ENCODE measurements at places on chromosomes 7 and 10.
A peak's percentile ranks its signal among the peaks of the same experiment; 100 is the strongest.

DNA sequence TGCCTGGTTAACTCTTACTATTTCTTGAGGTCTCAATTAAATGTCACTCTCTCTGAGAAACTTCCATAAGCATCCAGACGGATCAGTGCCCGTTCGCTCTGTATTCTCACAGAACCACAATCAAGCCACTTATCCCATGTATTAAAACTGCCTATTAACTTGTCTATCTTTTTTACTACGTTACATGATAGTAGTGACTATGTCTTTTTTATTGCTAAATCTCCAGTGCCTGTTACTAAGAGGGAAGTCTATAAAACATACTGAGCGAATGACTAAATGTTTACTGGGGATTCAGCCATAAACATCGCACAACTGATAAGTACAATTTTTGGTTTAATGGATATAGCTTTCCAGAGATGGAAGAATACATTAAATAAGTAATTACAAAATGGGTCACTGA lies 399.9 kb downstream of the NXPH1 start:
- ATAC-seq: no peak

DNA sequence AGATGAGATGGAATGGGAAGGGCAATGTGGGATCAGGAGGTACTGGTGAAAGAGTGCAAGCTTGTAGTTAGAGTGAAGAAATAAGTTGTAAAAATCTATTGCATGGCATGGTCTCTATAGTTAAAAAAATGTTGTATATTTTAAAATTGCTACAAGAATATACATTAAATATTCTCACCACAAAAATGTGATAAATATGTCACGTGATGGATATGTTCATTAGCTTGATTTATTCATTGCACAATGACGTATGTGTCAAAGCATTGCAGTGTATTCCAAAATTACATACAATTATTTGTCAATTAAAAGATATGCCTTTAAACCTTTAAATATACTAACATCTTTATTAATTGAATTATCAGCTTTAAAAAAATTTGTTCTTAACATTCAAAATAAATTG lies 1607.1 kb downstream of the REEP3 start:
- ATAC-seq: no peak

GRCh38 chr7:52017802-52018679 lies 701.4 kb upstream of the COBL start:
- ATAC-seq: peak; percentile 30

- no peak for ATAC-seq
Measured at GRCh38 chr10:34166823-34167222, 648.3 kb downstream of the PARD3 start.

- no peak for ATAC-seq
Measured at GRCh38 chr10:5589011-5589660, 64.4 kb downstream of the CALML3 start.

DNA sequence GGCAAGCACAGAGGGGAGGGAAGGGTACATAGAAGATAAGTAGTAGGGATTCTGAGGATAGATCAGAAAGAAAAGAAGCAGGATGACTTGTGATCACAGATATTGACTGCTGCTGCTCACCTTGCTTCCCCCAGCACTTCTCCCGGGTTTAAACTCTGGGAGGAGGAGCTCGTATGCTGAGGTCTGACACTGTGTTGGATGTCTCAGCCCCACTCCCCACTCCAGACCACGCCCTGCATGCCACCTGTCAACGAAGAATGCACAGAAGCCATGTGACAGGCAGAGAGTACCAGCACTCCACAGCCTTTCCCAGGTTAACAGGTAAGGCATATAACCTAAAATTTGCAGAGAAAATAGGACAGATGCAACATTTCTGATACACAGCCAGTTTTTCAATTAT lies 388.9 kb downstream of the TNS3 start:
- no peak for ATAC-seq

- no peak for ATAC-seq
Measured at GRCh38 chr7:36742911-36743775, 18.8 kb upstream of the AOAH start.

- no peak for ATAC-seq
Measured at GRCh38 chr10:72333112-72334015, 21.4 kb downstream of the DNAJB12 start.

GRCh38 chr10:101631821-101632475 lies 43.8 kb downstream of the DPCD start:
- ATAC-seq: no peak

GRCh38 chr10:62620491-62620890 lies 184.0 kb upstream of the ADO start:
- no peak for ATAC-seq

- no peak for ATAC-seq
Measured at GRCh38 chr10:69979174-69979573, 73.5 kb upstream of the MACROH2A2 start.

DNA sequence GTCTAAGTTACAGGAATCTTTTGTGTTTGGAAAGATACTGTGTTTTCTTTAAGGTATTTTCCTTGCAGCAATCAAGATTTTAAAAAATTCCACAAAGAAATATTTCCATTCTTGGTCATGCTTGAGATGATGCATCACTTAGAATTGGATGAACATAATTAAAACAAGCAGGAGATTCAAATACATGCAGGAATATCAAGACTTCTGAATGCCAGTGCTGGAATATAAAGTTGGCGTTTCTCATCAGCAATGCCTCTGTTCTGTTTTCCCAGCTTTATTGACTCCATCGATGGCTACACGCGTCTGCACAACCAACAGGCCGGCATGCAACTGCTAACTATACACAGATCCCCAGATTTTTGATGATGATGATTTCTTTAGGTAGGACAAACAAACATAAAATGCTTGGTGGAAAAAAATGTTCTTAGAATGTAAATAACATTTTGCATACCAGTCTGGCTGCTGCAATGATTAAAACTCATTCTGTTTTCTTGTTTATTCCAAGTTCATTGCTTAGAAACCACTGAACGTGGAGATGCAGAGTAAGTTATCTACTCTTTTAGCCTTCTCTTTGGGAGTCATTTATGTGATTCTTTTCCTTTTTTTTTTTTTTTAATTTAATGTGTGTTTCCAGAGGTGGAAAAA lies 91.3 kb upstream of the FAM171A1 start:
- no peak for ATAC-seq

- ATAC-seq: no peak
Measured at GRCh38 chr7:139111811-139112301, 2.3 kb upstream of the ZC3HAV1 start.

GRCh38 chr7:108427766-108428165 lies 28.5 kb downstream of the NRCAM start:
- ATAC-seq: no peak

- ATAC-seq: no peak
Measured at GRCh38 chr7:150997817-150998216, 7.0 kb downstream of the NOS3 start.

DNA sequence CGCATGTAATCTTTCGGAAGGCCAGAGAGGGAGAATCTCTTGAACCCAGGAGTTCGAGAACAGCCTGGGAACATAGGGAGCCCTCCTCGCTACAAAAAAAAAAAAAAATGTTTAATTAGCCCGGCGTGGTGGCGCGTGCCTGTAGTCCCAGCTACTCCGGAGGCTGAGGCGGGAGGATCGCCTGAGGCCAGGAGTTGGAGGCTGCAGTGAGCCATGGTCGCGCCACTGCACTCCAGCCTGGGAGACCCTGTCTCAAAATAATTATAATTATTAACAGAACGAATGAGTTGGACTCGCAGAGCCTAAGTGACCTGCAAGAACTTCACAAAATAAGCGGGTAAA lies 794 bp downstream of the PCGF6 start:
- ATAC-seq: no peak

DNA sequence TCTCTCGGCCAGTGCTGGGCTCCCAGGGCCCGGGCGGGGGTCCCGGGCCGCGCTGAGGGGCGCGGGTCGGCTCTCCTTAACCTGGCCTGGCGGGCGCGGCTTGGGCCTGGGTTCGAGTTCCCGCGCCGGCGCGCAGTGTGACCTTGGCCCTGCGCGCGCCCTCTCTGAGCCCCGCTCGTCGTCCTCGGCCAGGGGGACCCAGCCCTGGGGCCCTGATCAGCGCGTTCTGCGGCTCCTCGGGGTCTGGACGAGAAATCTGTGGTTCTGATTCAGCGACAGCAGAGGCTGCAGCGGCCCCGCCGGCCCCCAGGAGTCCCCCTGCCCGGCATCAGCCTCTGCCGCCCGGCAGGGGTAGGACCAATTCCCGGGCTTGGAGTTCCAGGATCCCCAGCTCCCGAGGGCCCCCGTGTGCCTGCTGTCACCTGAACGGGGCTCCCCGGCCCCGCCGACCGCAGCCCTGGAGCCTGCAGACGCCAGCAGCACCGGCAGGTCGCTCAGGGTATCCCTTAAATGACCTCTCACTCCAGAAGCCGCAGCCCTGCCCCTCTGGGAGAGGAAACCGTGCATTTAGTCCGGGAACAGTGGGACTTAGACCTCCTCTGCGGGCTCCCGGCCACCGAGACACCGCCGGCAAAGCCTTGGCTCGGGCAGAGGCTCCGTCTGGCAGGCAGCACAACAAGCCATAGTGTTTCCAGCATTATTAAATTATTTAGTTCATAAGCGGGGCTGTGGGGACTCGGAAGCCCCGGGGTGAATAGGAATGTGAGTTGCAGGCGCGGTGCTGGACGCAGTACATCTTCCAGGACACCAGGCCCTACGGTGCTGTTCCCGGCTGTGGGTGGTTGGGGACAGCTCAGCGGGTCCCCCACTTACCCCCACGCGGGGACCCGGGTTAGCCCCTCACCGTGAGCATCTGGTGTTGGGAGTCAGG lies 572 bp downstream of the CHST12 start:
- ATAC-seq: peak; percentile 44

GRCh38 chr7:1103789-1104515 lies 16.0 kb downstream of the GPER1 start:
- ATAC-seq: no peak

DNA sequence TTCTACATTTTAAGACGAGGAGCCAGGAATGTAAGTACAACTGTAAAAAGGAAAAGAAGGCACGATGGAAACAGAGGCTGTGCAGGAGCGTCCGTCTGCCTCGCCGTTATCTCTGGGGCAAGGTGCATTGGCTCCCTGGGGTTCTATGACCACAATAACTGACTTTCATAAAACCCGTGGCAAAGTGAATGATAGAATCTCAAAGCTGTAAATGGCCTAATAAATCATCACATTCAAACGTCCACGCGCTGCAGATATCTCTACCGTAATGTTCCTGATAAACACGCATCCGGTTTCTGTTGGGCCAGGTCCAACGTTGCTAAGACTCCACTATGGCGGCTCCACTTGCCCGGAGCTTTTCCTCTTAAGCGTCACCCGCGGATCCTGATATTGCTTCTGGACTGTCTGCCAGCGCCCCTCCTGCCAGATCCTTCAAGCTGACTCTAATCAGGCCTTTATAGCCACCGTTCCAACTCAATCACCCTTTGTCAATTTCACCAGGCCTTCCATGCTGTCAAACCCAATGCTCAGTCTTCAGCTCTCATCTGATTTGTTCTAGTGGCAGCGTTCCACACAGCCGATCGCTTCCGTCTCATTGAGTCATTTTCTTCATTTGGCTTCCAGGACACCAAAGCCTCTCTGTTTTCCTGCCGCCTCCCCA lies 265.6 kb upstream of the FOXK1 start:
- ATAC-seq: no peak

- no peak for ATAC-seq
Measured at GRCh38 chr7:99791021-99791420, 7.0 kb upstream of the CYP3A4 start.

DNA sequence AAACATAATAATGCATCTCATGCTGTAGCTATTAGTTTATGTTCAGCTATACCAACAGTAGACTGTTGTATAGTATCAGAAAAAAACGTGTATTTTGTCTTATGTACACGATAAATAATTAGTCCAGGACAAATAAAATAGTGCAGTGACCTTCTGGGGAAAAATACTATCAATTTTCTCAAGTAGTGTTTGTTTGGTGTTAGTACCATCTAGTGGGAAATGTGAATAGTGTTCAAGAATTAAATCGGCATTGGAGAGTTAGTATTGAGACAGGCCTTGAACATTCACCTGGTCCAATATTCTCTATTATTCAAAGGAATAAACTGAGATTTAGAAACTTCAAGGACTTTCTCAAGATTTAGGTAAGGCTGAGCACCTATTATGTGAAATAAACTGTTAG lies 21.7 kb upstream of the OR2A5 start:
- no peak for ATAC-seq

DNA sequence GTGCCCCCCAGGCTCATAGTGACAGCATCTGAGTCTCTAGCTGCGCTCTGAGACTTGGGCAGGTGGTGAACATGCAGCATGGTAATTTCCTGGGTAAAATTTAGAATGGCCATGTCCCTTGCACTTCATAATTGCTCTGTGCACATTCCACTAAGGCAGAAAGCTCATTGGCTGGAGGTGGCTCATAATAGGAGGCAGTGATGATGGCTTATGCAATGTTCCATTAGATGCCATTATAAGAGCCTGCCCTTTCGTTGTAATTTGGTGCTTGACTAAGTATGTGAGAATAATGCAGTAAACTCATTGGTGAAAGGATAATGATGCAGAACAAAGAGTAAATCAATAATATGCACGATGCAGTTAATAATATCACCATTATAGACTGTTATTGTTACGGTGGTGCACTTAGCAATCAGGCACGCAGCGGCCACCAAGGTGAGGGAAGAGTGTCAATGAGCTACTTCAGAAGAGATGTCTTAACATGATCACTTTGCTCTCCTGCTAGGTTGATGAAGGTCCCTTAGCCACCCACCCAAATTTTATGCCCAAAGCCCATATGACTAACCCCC lies 545.9 kb downstream of the KCNMA1 start:
- peak; percentile 54 for ATAC-seq

DNA sequence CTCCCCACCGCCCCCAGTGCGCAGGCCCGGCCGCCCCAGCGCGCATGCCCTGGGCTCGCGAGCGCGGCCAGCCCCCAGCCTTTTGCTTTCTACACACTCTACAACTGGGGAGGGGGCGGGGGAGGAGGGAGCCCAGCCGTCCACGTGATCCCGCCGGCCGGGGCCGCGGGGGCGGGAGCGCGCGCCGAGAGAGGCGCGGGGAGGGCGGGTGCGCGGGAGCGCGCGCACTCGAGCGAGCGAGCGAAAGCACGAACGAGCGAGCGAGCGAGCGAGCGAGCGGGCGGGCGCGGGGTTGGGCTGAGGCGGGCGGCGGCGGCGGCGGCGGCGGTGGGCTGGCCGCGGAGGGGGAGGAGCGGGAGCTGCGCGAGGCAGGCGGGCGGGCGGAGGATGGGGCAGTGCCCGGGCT lies at the start of gene AUTS2:
TSS of gene AUTS2 (plus strand) at position 395 of the 406 bp plus-strand sequence. CDS start 1,179 bp downstream, outside the sequence.
- ATAC-seq: peak; percentile 61

Data from motor neuron (in vitro differentiated cells).